ENCODE measurements at places on chromosomes 2 and 18. TPM values are rescaled to one million over a fixed set of nuclear protein-coding genes. Genes with fewer than 3 reads are reported as not detected.
A peak's percentile ranks its signal among the peaks of the same experiment; 100 is the strongest.

KATNAL2 gene
- polyA plus RNA-seq: 0.51 TPM

FSIP2 gene
- polyA plus RNA-seq: not detected

DNA sequence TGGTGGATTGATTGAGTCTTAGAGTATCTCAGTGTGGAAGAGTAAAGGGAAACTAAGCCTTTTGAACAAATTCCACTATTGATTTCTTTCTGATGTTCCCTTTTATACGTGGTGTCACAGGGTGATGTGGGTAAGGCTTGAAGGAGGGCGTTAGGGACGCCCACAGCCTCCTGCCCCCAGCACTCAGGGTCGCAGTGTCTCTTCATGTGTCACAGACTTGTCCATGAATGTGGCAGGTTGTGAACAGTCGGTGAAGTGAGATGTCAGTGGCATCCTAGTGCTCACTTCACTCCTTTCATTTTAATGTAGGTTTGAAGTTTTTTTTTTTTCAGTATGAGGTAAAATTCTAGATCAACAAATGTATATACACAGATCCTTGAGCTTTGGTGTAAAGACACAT lies 123.2 kb upstream of the IL1R2 start:
- H3K36me3 ChIP-seq: peaks cover 99% of the 10 kb centered on the region
- H3K4me3 ChIP-seq: no peak overlapping the region
- no peak for DNase-seq
- H3K27me3 ChIP-seq: no peaks in the 10 kb centered on the region
- H3K27ac ChIP-seq: no peak overlapping the region

ACVR1C gene
- polyA plus RNA-seq: 0.59 TPM

DNA sequence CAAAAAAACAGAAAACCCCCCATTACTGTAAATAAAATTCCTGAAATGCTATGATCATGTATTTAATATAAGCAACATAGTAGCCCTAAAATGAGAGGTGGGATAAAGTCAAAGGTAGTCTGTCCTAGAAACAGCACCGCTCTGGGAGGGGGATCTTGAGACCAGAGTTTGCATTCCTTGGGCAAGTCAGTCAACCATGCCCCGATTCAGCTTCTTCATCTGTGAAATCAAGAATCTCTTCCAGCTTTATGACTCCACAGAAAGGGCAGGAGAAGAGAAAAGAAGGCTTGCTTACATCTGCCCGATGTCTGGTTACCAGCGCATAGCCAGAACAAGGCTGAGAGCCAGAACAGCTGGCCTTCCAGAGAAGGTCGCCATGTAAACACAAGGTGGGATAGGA lies 2.1 kb upstream of the FBLN7 start:
- no peak overlapping the region for H3K27ac ChIP-seq
- peaks cover 13% of the 10 kb centered on the region for H3K4me1 ChIP-seq

- no peak overlapping the region for H3K4me3 ChIP-seq
- H3K4me1 ChIP-seq: peaks cover 11% of the 10 kb centered on the region
- no peaks in the 10 kb centered on the region for H3K27me3 ChIP-seq
- DNase-seq: no peak
Measured at GRCh38 chr2:96508521-96509113, 3.5 kb upstream of the NEURL3 start.

DNA sequence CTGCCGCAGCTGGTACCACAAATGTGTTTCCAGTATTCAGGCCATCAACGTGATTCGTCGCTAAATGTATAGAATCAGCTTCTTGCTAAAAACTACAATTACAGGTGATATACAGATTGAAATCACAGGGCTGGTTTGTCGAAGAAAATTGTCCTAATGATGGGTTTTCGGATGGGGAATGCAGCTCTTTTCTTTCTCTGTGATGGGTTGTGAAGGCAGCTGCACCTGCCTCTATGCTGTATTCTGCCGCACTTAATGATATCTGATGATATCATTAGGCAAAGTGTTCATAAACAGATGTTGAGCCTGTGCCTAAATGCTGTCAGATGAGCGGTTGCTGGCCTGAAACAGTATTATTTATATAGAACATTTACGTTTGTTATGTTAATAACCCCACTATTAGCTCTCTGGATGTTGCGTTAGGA lies 218.1 kb downstream of the ARHGAP15 start:
- no peak overlapping the region for H3K4me3 ChIP-seq
- no peak overlapping the region for H3K27ac ChIP-seq
- peaks cover 3% of the 10 kb centered on the region for H3K4me1 ChIP-seq
- no peak for DNase-seq
- peaks cover 6% of the 10 kb centered on the region for H3K36me3 ChIP-seq
- H3K27me3 ChIP-seq: no peaks in the 10 kb centered on the region

NPHP1 gene
- polyA plus RNA-seq: 0.58 TPM

- no peaks in the 10 kb centered on the region for H3K4me1 ChIP-seq
- H3K27me3 ChIP-seq: peaks cover 13% of the 10 kb centered on the region
- H3K27ac ChIP-seq: no peak overlapping the region
- no peaks in the 10 kb centered on the region for H3K36me3 ChIP-seq
- DNase-seq: no peak
- no peak overlapping the region for H3K4me3 ChIP-seq
Measured at GRCh38 chr18:58033216-58033615, 10.8 kb upstream of the NEDD4L start.

DNA sequence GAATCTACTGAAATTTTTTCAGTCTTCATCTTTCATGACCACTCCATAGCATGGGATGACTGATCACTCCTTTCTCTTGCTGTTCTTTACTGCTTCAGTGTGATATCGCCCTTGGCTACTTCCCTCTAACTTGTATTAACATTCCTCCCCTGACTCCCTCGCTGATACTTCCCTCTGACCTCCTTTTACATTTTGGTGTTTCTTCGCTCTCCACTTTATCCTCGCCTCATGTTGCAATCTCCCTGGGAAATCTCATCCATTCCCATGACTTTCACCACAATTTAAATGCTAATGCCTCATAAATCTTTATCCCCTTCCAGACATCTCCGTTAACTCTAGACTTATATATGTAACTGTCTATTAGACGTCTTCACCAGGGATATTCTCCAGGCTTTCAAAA lies 167.3 kb downstream of the IKZF2 start:
- no peak overlapping the region for H3K27ac ChIP-seq
- H3K36me3 ChIP-seq: peaks cover 52% of the 10 kb centered on the region
- DNase-seq: no peak

DNA sequence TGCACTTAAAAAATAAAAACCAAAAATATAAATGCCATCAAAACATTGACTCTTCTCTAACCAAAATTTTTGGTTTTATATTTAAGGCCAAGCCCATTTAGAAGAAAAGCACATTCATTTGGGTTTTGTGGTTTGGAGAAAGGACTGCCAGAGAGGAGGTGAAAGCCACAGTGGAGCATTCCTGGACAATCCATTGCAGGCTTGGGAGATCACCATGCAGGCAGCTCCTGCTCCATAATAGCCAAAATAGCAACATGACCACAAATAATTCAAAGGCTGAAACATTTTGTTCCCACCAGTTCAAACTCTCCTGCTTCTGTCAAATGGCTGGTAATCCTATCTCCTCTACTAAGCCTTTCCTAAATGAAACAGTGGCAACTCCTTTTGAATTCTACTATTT lies 73.5 kb downstream of the GALNT3 start:
- H3K36me3 ChIP-seq: no peaks in the 10 kb centered on the region
- no peak overlapping the region for H3K4me3 ChIP-seq
- H3K27me3 ChIP-seq: peaks cover 3% of the 10 kb centered on the region
- no peaks in the 10 kb centered on the region for H3K4me1 ChIP-seq
- no peak overlapping the region for H3K27ac ChIP-seq

DNA sequence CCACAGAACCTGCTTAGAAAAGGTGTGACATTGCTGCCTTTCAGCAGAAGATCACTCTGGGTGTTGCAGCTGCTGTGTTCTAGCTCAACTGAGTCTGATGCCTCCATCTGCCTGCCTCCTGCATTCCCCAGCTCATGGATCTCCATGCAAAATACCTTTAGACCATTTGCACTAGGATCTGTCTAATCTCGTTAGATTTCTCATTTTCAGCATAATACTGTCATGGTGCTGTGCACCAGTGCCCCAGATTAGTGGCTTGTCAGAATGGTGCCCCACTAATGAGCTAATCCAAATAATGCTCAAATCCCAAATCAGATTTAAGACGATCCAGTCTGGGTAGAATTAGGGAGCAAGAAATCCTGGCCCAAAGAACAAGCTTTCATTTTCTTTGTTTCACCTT lies 284.4 kb upstream of the PARD3B start:
- no peaks in the 10 kb centered on the region for H3K4me1 ChIP-seq
- H3K27ac ChIP-seq: no peak overlapping the region
- H3K36me3 ChIP-seq: no peaks in the 10 kb centered on the region
- H3K27me3 ChIP-seq: peaks cover 7% of the 10 kb centered on the region
- DNase-seq: no peak

MEP1B gene
- polyA plus RNA-seq: not detected

TGFA gene
- polyA plus RNA-seq: 0.45 TPM

RAB27B gene
- not detected for polyA plus RNA-seq

DSC1 gene
- polyA plus RNA-seq: not detected

DNA sequence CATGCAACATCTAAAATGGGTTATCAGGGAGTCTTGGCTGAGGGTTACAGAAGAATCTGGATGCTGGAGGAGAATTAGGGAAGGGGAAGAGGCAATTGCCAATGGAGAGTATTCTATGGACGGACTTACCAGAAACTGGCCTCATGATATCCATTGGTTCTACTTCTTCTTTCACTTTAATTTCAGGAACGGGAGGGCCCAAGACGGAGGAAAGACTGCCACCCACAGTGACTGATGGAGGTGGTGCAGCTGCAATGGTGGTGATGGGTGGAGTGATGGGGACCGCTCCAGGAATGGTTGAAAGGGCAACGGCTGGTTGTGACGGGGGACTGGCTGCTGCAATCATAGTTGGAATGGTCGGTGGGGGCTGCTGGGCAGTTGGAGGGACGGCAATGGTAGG lies 69.1 kb upstream of the AMMECR1L start:
- no peak overlapping the region for H3K27ac ChIP-seq
- no peaks in the 10 kb centered on the region for H3K27me3 ChIP-seq
- H3K4me1 ChIP-seq: no peaks in the 10 kb centered on the region
- H3K36me3 ChIP-seq: peaks cover 68% of the 10 kb centered on the region
- H3K4me3 ChIP-seq: no peak overlapping the region

CLEC4F gene
- not detected for polyA plus RNA-seq

GRCh38 chr18:59715966-59716369 lies 18.7 kb upstream of the CCBE1 start:
- no peak overlapping the region for H3K27ac ChIP-seq
- no peaks in the 10 kb centered on the region for H3K4me1 ChIP-seq
- no peak for DNase-seq
- no peak overlapping the region for H3K4me3 ChIP-seq

GRCh38 chr2:112516801-112517200 lies 25.5 kb upstream of the POLR1B start:
- H3K27me3 ChIP-seq: no peaks in the 10 kb centered on the region
- no peak overlapping the region for H3K27ac ChIP-seq
- no peak overlapping the region for H3K4me3 ChIP-seq
- no peak for DNase-seq

GRCh38 chr18:35836932-35837331 lies 135.5 kb upstream of the RMP24 start:
- H3K27ac ChIP-seq: no peak overlapping the region
- no peak overlapping the region for H3K4me3 ChIP-seq
- peaks cover 2% of the 10 kb centered on the region for H3K27me3 ChIP-seq
- H3K4me1 ChIP-seq: no peaks in the 10 kb centered on the region
- no peaks in the 10 kb centered on the region for H3K36me3 ChIP-seq

HJURP gene
- 1.4 TPM for polyA plus RNA-seq

GRCh38 chr2:207459990-207460757 lies 69.6 kb upstream of the CREB1 start:
- no peaks in the 10 kb centered on the region for H3K4me1 ChIP-seq
- H3K27me3 ChIP-seq: no peaks in the 10 kb centered on the region
- DNase-seq: no peak
- H3K36me3 ChIP-seq: no peaks in the 10 kb centered on the region
- no peak overlapping the region for H3K4me3 ChIP-seq

ORC4 gene
- 49.7 TPM for polyA plus RNA-seq

GRCh38 chr2:240886678-240887609 lies 9.0 kb downstream of the MAB21L4 start:
- no peaks in the 10 kb centered on the region for H3K4me1 ChIP-seq
- H3K36me3 ChIP-seq: no peaks in the 10 kb centered on the region
- DNase-seq: no peak
- H3K27me3 ChIP-seq: no peaks in the 10 kb centered on the region
- no peak overlapping the region for H3K27ac ChIP-seq

DNA sequence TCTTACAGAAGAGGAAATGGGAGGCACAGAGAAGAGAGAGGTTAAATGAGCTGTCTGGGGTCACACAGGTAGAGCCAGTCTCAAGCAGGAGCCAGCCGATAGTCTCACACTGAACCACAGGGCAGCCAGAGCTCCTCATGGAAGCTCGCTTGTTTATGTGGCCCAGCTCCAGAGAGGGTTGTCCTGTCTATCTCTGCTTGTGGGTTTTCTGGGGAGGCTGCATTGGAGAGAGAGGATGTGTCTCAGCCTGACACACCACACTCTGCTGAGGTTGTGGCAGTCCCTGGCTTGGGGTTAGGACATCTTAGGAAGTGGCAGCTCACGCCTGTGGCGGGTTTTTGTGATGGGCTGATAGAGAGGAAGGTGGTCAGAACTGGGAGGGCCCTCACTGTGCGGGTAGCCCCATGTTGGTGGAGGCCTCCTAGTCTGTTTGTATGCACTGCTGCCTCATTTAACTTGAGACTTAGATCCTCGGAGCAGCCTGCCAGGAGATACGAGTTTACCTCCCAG lies 52.3 kb downstream of the TCF7L1 start:
- H3K36me3 ChIP-seq: no peaks in the 10 kb centered on the region
- DNase-seq: no peak
- H3K27ac ChIP-seq: no peak overlapping the region
- peaks cover 4% of the 10 kb centered on the region for H3K27me3 ChIP-seq
- H3K4me3 ChIP-seq: no peak overlapping the region

OSBPL6 gene
- not detected for polyA plus RNA-seq

GRCh38 chr2:112173646-112174319 lies 35.6 kb downstream of the FBLN7 start:
- no peak overlapping the region for H3K27ac ChIP-seq
- peak; percentile 29 for DNase-seq
- peak overlapping the region; percentile 24 for H3K4me3 ChIP-seq
- no peaks in the 10 kb centered on the region for H3K4me1 ChIP-seq

- H3K4me3 ChIP-seq: no peak overlapping the region
- no peaks in the 10 kb centered on the region for H3K36me3 ChIP-seq
- no peak for DNase-seq
- peaks cover 24% of the 10 kb centered on the region for H3K4me1 ChIP-seq
- no peaks in the 10 kb centered on the region for H3K27me3 ChIP-seq
- H3K27ac ChIP-seq: no peak overlapping the region
Measured at GRCh38 chr2:240139666-240140393, 628 bp downstream of the OTOS start.
